AG08396 (cell line): ENCODE measurements at places on chromosomes 1 and 21.

- DNase-seq: no peak
These were observed 42.7 kb downstream of the MORN1 start for GRCh38 chr1:2348346-2349325.

- no peak for DNase-seq
These were observed 4.2 kb downstream of the CD46 start for GRCh38 chr1:207755846-207756693.

- no peak for DNase-seq
These were observed 42.0 kb upstream of the DUSP10 start for GRCh38 chr1:221783936-221784335.

- DNase-seq: no peak
These were observed 528.7 kb upstream of the PLXNA2 start for GRCh38 chr1:208772891-208773290.

- no peak for DNase-seq
These were observed 8.3 kb downstream of the DISP3 start for GRCh38 chr1:11487196-11487751.

DNA sequence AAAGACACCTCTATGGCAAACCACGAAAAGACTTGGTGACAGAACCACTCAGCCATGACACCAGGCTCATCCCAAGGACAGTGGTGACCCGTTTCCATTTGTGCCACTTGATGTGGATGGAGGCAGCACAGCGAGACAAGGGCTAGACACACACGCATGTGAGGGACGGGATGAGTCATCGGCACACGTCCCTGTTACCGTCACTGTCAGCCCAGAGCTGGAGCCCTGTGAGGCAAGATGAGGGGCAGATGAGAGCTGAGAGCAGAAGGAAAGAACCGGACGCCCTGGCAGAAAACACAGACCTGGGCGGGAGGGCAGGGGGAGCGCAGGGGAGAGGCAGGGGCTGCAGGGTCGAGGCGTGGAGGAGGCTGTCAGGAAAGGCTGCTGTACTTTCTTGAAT is 57.8 kb downstream of the SIK1 start:
- peak; percentile 39 for DNase-seq

DNA sequence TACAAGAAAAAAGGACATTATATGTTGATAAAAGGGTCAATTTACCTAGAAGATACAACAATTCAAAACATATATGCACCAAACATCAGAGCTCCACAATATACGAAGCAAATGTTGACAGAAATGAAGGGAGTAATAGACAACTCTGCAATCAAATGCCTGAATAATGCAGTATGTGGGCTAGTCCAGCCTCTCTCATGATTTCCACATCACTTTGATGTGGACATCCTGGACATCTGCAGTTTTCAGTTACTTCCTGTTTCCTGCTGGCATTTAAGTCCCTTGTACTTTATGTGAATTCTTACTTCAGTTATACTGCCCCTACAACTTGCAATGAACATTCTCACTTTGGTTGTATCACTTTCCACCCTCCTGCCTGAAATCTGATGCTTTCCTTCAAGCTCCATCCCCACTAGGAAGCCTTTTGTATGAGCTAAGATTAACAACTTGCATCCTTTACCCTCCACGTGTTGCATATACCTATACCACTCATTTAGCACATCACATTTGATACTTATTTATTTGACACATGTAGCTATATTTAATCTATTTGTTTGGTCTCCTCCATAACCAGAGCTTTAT is 36.7 kb downstream of the DISC1 start:
- DNase-seq: no peak

DNA sequence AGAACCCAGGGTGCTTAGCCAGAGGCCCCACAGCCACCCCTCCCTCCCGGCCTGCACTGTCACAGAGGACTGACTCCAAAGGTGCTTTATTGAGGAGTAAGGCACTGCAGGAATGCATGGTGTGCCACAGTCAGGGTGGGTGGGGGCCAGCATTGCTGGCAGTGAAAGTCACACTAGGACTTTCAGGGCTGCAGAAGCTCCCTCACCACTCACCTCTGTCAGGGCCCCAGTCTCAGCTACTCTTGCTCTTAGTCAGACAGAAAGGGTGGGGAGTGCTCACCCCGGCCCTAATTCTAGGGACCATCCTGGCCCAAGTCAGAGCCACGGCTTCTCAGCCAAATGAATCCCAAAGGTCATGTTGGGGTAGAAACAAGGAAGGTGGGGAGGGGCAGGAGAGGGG is 19.4 kb downstream of the KNCN start:
- no peak for DNase-seq

- no peak for DNase-seq
These were observed 100.0 kb upstream of the TARDBP start for GRCh38 chr1:10912441-10912840.

- DNase-seq: no peak
These were observed 9.3 kb downstream of the IRF2BP2 start for GRCh38 chr1:234600418-234601281.

GRCh38 chr21:35476621-35477395 is 427.7 kb upstream of the RUNX1 start:
- peak; percentile 31 for DNase-seq

- DNase-seq: no peak
These were observed 2.1 kb upstream of the CD58 start for GRCh38 chr1:116572771-116573430.

GRCh38 chr1:241336335-241336734 is 20.7 kb downstream of the RGS7 start:
- peak; percentile 31 for DNase-seq

- DNase-seq: no peak
These were observed 68.2 kb downstream of the AGPAT3 start for GRCh38 chr21:43933199-43933598.

GRCh38 chr1:219333626-219334025 is 159.9 kb downstream of the LYPLAL1 start:
- no peak for DNase-seq

DNA sequence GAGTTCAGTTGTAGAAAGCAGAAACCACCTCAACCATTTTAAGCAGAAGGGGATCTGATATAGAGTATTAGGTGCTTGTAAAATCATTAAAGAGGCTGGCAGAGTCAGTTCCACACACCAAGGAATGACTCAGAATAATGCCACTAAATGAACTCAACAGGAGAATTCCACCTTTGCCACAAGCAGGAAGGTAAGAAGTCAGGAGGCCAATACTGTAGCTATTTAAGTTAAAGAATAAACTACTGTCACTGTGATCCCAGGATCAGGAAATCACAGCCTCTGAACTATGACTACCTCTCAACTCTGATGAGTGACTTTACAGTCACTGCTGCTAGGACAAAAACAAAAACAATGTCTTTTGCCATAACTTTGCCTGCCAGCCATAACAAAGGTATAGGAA is 52.5 kb upstream of the PRMT6 start:
- no peak for DNase-seq

GRCh38 chr1:234517110-234517802 is 38.3 kb upstream of the TARBP1 start:
- no peak for DNase-seq

DNA sequence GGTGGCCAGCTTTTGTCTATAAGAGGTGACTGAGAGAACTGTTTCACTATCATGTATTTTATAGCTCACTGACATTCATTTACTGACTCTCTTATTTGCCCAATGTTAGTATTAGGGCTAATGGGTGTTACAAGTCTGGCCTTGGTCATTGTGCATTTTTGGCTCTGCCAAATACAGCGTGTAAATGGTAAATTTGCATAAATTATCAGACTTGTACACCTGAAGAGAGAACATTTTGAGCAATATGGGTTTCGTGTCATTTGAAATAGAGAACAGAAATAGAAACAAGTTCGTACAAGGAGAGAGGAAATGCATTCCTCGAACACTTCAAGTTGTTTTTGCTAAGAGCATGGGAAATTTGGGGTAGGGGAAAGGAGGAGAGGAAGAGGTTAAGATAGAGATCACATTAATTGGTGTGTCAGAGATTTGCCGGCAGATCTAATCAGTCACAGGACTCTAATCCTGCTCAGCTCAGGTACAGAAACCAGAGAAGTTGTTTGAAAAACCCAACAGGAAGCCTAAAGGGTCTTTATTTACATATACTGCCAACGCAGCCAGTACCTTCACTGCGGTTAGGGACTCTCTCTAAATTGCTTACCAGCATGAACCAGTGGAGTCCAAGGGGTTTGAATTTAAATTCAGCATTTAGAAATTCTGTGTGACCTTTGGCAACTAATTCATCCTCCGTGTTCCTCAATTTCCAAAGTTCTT is 261.5 kb downstream of the GPATCH2 start:
- no peak for DNase-seq

- DNase-seq: peak; percentile 77
These were observed 627.4 kb downstream of the LMO4 start for GRCh38 chr1:87956072-87956471.

DNA sequence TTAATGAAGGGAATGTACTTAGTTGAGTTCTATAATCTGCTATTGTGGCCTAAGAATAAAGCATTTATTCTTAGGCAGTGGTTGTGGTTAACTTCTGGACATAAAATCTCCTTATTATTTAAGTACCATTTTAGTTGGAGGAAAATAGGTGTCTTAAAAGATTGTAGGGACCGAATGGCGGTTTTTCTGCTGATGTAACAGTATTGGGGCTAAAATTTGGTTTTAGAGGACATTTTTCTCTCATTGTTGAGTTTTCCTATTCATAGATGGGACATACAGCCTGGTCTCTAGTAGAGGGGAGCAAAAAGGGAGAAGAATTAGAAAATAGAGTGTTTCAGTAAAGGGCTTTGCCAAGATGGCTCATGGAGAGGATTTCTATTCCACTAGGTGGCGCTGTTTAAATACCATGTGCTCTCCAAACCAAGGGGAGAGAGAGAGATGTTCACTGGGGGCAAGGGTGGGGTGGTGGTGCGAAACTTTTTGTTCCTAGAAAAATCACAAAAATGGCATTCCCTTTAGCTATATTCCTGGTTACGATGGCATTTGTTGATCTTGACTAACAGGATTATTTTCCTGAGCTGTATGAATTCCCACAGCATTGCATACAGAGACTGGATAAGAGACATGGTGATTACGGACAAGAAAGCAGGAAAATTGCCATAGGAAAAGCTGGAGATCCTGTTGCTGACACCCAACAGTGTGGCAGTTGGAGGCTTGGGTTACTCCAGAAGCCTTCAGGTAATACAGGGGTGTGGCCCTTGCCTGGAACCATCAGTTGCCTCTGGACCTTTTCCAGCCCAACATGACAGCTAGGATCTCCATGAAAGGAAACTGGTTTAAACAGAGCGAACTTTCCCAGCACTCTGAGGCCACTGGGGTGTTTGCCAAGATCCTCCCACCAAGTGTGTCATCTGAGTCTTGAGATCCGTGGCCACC is 18.2 kb upstream of the FCGR2A start:
- peak; percentile 70 for DNase-seq

GRCh38 chr1:20430355-20431175 is 55.4 kb downstream of the CAMK2N1 start:
- peak; percentile 45 for DNase-seq

- no peak for DNase-seq
These were observed 41.2 kb downstream of the GADD45A start for GRCh38 chr1:67726224-67726623.
